ENCODE measurements at places on chromosomes 1 and 21.

- no peak for DNase-seq
Measured at GRCh38 chr1:6834366-6834765, 49.1 kb downstream of the CAMTA1 start.

- DNase-seq: no peak
Measured at GRCh38 chr1:158396646-158397045, 2.6 kb downstream of the OR10T2 start.

- DNase-seq: no peak
Measured at GRCh38 chr1:26496861-26497260, 24.6 kb downstream of the HMGN2 start.

- no peak for DNase-seq
Measured at GRCh38 chr1:153956997-153957715, 1.3 kb downstream of the CRTC2 start.

DNA sequence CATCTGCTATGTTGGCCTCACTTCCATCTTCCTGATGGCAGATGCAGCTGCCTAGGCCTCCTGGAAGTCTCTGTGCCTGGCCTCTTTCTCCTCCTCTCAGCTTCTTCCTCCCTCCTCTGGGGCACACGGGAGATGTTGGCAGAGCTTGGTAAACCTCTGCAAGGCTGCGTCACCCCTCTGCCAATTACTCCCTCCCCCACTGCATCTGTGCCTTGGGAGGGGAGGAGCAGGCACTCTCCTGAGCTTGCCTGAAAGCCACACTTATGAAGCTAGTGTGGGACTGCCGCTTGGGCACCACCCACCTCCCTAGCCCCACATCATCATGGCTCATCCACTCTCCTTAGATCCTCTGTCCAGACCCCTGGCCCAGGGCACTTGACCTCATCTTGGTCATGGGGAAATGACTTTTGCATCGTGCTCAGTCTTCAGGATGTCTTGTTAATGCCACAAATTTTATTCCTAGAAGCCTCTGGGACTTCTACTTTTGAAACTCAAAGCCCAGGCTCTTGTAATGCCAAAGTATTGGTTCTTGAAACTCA is 7.3 kb upstream of the TMEM51 start:
- no peak for DNase-seq

GRCh38 chr1:157700305-157700704 is 264 bp downstream of the FCRL3 start:
- no peak for DNase-seq

DNA sequence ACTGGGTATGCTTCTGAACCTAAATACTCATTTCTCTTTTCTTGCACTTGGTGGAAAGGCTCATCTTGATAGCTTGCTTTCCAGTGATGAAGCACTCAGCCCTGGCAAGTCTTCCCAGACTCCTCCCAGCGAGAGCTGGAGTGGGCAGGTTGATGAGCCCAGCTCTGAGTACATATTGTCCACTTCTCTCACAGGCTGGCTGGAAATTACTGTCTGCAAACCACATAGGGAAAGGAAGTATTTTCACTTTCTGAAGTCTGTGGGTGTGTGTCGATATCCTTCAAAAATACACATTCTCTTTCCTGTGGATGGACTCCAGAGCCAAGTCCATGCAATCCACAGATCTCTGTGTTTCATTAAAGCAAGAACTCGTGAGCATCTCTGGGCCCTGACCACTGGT is 38.7 kb upstream of the CNTN2 start:
- DNase-seq: no peak

DNA sequence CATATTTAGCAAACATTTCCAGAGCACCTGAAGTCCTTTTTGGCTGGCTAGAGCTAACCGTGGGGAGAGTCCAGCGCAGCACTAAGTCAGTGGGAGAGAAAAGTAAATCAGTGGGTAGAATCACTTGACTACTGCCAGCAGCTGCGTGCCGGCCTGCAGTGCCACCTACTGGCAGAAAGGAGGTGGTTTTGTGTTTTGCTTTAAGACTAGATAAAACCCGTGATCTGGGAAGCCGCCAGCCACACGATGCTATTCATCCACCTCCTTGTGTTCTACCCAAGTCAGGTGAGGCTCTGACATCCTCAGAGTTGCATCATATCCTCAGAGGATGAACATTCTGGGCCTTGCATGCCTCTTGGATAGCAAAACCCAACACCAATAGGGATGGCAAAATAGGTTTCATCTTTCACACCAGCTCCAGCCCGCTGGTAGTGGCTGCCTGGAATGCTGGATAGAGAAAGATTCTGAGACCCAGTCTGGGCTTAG is 14.1 kb upstream of the HEYL start:
- peak; percentile 30 for DNase-seq

- DNase-seq: no peak
Measured at GRCh38 chr1:245695211-245695610, 540.4 kb downstream of the KIF26B start.

- DNase-seq: no peak
Measured at GRCh38 chr21:32940079-32941014, 85.4 kb upstream of the OLIG2 start.

DNA sequence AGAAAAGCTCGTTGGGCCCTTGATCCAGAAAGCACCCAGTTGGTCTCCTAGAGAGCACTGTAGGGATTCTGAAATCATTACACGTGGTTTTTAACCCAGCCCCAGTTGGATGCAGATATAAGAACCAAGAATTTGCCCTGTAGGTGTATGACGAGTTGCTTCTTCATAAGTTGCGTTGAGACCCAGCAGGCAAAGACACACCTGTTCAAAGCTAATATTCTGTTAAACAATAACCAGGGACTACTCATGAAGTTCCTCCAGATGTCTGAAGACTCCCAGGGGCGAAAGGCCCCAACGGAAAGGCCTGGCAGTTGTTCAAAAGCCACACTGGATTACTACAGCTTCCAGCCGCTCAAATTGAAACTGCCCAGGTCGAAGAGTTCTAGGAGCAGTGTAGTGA is 88.6 kb upstream of the HNRNPU start:
- no peak for DNase-seq

DNA sequence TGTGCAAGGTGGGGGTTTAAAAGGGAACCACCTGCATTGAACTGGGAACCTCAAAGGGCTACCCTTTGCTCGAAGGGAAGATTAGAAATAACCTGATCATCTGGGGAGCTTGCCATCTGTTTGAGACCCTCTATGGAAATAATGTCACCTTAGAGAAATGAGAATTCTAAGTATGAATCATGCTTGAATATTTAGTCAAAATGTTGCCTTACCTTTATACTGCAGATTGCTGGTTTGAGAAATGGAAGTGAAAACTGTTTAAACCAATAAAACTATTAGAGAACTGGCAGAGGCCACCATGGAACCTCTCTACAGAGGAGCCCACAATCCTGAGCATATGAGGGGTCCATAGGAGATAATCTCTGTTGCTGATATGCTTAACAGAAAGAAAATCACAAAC is 131.2 kb upstream of the FAM78B start:
- no peak for DNase-seq

DNA sequence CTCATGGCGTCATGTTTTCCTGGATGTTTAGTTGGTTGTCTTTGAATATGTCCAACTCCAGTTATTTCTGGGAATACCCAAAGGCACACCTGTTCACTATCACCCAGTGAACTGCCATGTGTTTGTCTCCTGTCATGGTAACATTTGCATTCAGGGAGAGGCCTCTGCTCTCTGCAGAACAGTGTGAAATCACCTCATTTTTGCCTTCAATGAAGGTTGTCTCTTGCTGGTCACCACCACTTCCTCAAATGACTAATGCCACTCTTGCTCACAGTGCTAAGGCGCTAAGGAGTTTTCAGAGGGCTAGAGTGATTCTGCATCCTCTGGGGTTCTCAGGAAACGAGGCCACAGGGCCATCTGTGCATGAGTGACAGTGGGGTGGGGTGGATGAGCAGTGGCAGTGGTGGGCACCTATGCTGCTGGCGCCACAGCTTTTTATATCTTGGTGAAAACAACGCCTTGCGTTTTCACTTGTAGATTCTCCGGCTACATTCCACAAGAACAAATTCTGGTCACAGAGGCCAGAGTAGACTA is 60.0 kb upstream of the ATP5PO start:
- no peak for DNase-seq

DNA sequence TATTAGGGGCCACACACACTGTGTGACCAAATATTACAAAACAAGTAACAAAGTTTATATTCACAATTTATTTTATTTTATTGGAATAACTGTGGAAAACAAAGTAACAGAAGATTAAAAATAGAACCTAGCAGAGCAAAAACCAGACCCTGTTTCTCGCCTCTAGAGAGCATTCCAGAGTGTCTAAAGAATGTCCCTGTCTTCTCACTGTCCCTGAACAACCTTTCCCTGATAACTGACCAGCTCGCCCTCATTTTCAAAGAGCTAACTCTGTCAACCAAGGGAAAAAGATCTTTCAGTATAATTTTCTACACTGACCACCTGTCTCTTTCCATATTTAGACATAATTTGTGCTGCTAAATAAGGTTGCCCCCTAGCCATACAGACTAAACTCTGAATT is 646.9 kb downstream of the USP25 start:
- no peak for DNase-seq

DNA sequence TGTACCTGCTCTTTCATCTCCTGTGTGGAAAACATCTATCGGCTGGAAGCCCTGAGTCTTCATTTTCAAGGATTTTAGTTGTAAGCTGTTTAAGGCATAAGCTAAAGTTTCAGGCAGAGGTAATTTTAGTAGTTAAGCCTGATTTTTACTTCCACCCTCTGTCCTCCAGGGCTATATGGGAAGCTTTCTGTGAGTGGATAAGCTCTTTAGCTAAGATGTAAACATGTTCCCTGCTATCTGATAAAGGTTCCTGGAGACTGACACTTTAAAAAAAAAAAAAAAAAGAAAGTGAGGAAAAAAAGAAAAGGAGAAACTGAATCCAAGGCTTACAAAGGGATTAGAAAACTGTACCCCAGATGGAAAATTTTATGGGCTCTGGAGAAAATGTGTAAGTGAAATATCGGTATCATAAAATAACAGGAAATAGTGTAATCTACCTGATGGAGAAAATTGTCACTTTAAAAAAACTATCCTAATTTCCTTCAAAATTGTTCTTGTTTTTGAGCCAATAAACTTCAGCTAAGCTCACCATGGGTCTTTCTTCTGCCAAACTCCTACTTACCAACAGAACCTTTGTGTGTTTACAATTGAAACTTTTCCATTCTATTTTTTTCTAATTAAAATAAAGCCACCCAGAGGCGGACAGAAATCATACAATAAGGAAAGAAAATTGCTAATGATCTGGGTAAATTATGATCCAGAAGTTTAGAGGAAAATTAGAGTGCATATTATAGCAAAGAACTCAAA is 180.5 kb downstream of the TGFB2 start:
- no peak for DNase-seq

DNA sequence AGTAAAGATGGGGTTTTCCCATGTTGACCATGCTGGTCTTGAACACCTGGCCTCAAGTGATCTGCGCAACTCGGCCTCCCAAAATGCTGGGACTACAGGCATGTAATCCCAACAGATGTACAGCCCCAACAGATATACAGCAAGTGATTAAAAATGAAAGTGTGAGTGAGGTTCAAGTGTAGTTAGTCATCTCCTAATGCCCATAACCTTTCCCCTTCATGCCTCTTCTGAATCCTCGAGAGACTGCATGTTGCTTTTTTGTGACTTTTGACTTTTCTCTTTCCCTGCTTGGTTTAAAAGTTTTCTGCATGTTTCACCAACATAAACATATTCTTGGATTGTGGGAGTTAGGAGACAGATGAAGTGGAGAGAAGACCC is 31.2 kb downstream of the KCNK2 start:
- no peak for DNase-seq

DNA sequence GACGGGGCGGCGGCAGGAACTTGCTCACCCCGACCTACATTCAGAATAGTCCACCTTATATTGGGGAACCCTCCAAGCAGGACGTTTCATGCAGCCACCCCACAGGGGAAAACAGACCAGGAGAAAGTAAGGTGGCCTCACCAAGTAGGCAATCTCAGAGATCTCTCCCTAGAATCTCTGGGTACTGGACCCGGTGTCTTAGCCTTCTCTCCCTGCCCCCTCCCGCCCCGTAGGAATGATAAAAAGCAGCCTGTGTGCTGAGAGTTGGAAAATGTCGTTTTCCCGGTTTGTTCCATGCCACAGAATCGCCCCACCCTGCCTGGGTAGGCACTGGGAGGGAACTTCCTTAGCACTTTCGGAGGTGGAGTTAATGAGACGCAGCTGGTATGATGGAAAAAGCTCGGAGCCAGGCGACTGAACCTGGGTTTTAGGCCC is 789 bp upstream of the PTPN14 start:
- no peak for DNase-seq

GRCh38 chr1:111364690-111365089 is 62.8 kb downstream of the OVGP1 start:
- DNase-seq: no peak

GRCh38 chr1:202146993-202147392 is 2.5 kb upstream of the ARL8A start:
- no peak for DNase-seq

DNA sequence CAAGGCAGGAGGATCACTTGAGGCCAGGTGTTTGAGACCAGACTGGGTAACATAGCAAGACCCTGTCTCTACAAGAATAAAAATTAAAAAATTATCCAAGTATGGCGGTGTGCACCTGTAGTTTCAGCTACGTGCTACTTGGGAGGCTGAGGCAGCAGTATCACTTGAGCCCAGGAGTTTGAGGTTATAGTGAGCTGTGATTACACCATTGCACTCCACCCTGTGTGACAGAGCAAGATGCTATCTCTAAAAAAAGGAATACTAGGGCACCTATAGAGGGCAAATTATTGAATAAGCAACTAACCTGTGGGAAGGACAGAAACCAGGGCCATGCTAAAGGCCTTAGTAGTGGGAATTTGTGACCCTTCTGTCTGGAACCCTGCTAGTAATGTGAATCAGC is 86.1 kb downstream of the TENT5C start:
- no peak for DNase-seq

- no peak for DNase-seq
Measured at GRCh38 chr1:150309758-150310508, 11.4 kb upstream of the PRPF3 start.

DNA sequence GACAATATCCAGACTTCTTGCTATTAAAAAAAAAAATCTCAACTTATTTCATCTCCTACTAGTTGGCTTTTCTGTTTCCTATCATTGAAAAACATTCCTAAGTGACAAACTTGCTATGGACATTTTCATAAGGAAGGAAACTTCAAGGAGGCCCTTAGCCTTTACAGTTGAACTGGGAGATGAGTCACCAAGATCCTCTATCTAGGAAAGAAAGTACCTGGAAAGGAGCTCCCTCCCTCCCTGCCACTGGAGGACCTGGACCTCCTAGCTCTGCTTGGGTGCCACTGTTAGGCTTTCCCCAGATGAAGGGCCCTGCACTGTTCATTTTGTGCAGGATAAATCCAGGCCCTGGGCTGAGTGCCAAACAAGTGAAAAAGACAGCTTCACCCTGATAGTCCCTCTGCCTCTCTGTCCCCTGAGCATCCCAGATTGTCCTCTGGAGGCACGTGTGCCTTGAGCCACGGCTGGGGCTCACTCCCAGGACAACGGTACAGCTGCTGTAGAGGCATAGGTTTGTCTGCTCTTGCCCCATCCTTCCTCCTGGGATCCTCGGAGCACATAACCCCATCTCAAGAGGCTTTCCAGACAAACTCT is 40.2 kb upstream of the SOX13 start:
- DNase-seq: no peak
